Stimulated activated CD4-positive, alpha-beta T cell treated with anti-CD3 and anti-CD28 coated beads, Interleukin-1b, Interleukin-23, amount 100 ng/mL, for 24 hours (primary cell): ENCODE measurements at places on chromosomes 11 and 22.

DNA sequence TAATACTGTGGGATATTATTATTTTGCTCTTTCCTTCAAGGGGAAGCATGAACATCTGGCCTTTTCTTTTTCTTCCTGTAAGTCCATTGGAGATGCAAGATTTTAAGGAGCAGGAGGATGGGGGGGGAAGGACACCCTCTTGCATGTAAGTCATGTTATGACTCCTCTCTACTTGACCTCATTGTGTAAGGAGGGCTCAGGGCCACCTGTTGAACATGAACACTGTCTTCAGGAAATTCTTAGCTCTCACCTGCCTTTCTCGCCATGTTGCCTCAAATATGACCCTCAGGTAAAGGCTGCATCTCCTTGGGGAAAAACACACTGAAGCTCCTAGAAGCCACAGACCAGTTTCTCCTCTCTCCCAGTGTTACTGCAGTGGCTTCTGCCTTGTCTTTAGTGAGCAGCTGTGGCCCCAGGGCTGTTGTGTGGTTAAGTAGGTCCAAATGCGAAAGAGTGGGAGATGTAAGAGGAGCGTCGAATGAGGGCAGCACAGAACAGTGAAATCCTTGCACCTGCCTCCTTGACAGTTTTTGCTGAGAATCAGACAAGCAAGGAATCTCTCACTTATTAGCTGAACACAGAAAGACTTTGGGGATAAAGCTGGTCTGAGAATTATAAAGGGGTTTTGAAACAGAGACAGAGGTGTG lies 1.3 kb upstream of the RAG1 start:
- DNase-seq, result no peak

- no peak for DNase-seq
Measured at GRCh38 chr11:122138744-122139594, 23.0 kb upstream of the BLID start.

DNA sequence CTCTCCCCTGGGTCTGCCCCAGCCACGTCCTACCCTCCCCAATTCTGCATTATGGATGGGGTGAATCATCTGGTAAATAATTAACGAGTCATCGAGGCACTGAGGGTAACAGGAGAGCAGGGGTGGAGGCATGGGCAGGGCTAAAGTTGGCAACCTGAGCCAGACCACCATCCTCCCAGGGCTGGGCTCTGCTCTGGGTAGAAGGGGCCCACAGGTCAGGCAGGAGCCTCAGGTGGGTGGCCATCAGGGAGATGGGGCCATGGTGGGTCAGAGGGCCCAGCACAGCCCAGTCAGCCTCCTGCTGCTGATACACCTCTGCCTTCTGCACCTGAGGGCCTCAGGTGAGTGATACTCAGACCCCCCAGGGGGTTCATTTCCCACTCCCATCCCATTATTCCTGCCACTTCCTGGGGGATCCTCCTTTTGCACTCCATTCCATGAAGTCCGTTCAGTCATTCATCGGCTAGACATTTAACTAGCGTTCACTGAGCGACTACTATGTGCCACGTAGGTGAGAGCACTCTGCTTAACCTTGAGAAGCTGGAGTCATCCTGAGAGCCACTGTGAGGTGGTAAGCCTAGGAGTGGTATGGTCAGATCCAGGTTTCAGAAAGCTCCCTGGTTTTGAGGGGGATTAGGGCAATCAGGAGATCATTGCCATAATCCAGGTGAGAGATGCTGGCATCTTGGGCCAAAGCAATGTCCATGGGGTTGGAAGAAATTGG lies at the start of gene VSIG10L2:
Gene VSIG10L2, plus strand, starts transcription at position 248 of the 724 bp plus-strand sequence. Its CDS starts 12 bp downstream, at position 260.
- DNase-seq, result no peak

DNA sequence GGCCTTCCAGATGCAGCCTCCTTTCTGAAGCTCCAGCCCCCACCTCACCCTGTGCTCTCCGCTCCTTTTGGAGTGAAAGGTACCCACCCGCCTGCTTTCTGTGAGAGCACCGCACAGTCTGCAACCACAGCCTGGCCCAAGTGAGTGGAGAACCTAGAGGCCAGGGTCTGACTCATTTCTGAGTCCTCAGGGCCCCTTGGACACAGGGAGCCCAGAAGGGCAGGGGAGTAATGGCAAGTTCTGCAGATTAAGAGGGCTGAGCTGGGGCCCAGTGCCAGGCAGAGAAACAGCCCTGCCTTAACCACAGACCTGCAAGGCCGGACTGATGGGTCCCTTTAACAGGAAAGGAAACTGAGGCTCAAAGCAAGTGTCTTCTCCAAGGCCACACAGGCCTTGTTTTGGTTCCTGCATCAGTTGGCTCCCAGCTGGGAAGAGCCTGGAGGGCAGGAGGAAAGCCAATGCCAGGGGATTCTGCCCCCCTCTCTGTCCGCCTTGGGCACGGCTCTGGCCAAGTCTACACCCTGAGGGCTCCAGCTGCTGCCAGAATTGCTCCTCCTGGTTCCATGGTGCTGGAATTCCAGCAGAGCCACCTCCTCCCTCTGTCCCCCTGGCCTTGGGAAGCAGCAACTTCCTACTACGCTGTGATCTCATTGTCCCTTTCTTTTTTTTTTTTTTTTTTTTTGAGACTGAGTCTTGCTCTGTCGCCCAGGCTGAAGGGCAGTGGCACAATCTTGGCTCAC lies 55.1 kb downstream of the CYTH4 start:
- DNase-seq, result no peak

DNA sequence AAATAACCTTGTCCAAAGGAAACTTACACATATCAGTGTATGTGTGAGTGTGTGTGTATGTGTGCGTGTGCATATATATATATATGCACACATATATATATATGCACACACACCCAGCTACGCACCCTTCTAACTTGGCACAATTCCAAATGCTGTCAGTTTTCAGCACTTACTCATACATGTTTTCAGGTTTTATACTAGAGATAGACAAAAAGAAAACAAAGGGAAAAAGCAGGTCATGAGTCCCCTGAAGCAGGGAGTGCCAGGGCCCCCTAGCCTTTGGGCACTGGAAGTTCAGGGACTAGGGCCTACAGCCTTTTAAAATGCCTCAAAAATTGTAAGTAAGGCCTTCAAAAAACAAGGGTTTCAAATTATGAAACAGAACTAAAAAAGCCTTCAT lies 265.4 kb downstream of the CADM1 start:
- DNase-seq, result no peak

DNA sequence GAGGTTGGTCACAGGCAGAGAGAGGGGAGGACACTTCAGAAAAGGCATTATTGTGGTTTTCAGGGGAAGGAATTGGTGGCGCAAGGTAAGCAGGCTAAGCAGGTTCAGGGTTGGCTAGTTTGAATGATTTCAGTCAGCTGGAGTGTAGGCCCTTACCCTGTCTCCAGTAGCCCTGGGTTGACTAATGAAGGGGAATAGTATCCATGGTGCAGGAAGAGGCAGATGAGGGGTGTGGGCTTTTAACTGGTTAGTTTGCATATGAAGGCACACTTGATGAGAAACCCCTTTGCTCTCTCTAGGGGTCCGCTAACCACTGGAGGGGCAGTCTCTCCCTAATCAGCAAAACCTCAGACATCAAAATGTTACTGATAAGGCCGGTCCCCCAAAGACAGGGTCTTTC lies 249.7 kb downstream of the AASDHPPT start:
- no peak for DNase-seq

GRCh38 chr22:19766511-19767426 lies 6.2 kb downstream of the TBX1 start:
- peak; percentile 38 for DNase-seq

GRCh38 chr22:24284747-24285203 lies 14.1 kb downstream of the SPECC1L start:
- DNase-seq, result no peak

- DNase-seq, result no peak
Measured at GRCh38 chr22:26226538-26227297, 57.5 kb downstream of the SEZ6L start.

DNA sequence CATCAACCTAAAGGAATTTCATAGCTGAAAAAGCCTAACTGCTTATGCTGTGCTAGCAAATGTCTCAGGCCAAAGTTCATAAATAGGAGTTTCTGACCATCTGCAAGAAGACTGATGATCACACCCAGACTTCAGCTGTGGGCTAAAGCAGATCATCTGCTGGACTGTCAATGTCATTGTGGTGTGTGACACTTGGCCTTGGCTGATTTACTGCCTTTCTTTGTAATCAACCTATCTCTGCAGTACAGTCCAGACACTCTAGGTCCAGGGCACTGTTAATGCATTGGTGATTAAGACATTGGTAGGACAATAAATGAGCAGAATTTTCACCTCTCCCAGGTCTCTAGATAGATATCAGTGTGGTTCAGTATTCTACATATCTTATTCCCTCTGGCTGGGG lies 40.3 kb upstream of the SMCO4 start:
- no peak for DNase-seq

DNA sequence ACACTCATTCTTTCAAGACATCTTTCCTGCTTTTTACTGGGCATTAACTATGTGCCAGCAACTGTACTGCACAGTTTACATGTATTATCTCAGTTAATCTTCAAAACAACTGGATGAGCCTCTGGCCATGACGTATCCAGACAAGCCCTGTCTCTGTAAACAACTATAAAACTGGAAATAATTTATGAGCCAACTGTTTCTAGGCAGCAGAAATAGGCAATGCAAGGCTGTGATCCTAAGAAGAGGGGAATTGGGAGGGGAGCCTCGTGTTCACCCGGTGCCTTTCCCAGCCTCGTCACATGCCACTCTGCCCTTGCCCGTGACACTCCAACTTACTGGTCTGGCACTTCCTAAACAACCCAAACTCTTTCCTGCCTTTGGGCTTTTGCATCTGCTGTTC lies 82.8 kb downstream of the FBXO7 start:
- no peak for DNase-seq

DNA sequence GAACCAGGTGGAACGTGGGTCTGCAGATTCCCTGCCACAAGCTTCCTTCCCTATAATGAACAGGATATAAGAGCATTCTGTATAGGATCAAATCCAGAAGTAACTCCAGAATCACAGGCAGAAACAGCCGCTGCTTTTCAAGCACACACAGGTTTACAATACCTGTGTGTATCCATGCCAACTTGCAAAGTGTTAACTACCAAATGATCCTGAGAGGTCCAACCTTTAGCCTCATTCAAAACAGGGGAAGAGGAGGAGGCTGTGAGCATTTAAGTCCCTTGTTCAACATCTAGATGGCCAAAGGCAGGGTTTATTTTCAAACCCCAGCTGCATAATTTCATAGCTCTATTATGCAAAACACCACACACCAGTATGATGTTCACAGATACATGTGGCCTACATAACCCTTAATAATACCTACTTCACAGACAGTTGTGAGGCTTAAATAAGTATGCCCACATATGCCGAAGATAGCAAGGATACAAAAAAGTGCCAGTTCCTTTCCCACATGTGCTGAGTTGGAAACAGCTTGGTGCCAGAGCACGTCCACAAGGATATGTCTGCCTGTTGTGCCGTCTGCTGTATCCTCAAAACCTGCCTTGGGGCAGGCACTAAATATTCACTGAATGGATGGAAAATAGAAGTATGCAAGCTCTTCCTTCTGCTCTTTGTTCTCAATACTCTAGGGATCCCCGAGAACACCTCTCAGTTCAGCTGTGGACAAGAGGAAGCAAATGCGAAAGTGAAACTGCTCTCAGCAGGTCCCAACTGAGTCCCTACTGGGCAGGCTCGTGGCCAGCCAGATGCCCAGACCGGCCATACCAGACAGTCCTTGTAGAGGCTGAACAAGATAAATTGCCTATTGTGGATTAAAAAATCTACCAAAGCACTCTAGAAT lies 66.8 kb downstream of the LARGE1 start:
- DNase-seq, result no peak

GRCh38 chr11:14577835-14578529 lies 57.8 kb upstream of the PSMA1 start:
- no peak for DNase-seq

DNA sequence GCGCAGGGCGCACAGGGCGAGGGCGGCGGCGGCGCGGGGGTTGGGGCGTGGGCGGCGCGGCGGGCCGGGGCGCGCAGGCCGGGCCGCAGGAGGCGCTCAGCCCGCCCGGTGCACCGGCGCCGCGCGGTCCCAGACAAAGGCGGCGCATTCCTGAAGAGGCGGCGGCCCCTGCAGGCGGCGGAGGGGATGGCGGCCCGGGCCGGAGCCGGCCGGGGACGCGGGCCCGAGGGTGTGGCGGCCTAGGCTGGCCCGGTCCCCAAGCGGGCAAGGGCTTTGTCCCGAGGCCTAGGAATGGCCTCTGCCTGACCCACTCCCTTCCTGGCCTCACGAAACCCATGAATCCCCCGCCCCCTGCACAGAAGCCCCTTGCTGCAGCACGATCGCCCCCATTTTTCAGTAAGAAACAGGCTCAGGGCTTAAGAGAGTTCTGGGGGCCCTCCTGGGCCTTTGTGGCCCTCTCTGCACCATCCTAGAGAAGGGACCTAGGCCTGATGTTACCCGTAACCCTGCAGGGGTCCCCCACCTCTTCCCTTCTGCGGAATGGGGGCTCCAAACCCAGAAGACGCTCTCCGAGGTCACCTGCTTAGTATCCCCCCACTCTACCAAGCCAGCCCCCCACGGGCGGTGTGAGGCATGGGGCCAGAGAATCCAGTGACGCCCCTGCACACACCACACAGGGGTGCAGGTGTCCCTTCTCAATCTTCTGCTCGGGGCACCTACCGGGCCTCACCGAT lies at the start of gene RTN4R:
Gene RTN4R, minus strand, starts transcription at position 40 of the 734 bp plus-strand sequence. CDS start 226 bp downstream, outside the sequence.
- DNase-seq, result peak; percentile 43

GRCh38 chr22:35683560-35683959 lies 34.1 kb upstream of the APOL5 start:
- no peak for DNase-seq

GRCh38 chr22:46748206-46748907 lies 10.3 kb upstream of the CERK start:
- DNase-seq, result no peak

DNA sequence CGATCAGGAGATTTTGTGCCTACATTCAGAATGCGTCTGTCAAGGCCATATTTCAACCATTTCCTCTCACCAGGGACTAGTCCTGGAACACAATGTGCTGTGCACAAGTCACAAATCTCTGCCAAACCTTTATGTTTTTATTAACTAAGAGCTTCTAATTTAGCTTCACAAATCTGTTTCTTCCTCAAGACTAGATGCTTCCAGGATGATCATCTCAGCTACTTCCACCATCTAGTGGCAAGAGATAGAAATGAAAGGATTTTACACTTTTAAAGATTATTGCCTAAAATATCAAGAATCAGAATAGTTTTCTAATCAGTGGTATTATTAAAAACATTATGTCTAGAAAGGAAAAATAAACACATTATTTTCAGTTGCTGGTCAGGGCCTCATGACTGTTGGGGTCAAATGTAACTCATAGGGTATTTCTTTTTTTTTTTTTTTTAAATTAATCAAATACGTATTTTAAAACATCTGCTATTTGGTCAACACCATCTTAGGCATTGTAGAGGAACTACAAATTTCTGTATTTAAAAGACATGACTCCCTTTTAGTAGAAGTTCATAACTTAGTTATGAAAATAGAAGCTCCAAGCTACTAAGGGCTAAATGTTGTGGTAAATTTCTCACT lies 1102.6 kb downstream of the DLG2 start:
- DNase-seq, result no peak
